Panc1 (cell line): ENCODE measurements at places on chromosomes 4 and X. TPM values are rescaled to one million over a fixed set of nuclear protein-coding genes. Genes with fewer than 3 reads are reported as not detected.

SNCA gene
- total RNA-seq = 6.0 TPM

MAD2L1 gene
- total RNA-seq = 43.7 TPM

C4orf51 gene
- total RNA-seq = not detected

TRIM75 gene
- total RNA-seq = not detected

MID2 gene
- total RNA-seq = 24.7 TPM

COL25A1 gene
- total RNA-seq = not detected

TLR10 gene
- total RNA-seq = 0.05 TPM

CT55 gene
- not detected for total RNA-seq

XPNPEP2 gene
- not detected for total RNA-seq

FRG2 gene
- total RNA-seq = not detected

GRCh38 chr4:72314869-72315268 is 254.2 kb downstream of the ADAMTS3 start:
- no peak for DNase-seq

DNA sequence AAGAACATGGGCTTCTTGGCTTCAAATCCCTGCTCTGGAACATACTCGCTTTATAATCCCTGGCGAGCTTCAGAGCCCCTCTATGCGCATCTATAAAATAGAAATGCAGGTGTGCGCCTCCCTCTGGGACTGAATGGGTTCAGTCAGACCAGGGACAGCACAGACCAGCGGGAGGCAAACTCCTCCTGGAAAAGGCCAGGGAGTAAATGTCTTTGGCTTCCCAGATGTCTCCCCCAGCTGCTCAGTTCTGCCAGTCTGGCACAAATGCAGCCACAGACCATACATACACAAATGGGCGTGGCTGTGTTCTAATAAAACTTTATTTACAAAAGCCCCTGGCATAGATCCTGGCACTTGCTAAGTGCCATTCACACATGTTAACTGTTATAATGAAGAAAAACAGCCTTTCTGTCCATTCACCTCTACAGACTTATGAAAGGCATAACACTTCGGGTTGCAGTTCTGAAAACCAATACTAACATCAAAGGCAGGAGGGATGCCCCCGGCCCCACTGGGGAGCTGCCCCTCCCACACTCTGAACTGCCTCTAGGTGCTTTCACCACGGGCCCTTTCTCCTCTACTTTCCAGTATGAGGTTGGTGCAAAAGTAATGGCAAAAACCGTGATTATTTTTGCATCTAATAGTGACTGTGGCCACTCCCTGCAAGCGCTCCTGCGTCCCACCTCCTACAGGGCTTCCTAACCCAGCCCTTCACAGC is 4.6 kb downstream of the JAKMIP1 start:
- no peak for DNase-seq

DNA sequence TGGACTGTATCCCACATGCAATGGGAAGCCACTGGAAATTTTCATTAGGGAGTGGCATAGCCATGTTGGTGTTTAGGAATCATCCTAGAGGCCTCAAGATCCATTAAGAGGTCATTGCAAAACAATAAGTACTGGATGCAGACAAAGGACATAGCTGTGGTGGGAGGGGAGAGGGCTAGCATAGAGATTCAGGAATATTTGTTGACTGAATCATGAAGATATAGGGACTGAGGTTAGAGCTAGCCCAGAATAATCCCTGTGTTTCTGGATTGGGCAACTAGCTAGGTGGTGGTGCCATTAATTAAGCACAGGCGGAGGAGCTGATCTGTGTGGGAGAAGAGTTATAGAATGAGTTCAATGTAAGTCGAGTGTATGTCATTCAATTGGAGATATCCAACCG is 135.0 kb downstream of the RAB28 start:
- no peak for DNase-seq

DNA sequence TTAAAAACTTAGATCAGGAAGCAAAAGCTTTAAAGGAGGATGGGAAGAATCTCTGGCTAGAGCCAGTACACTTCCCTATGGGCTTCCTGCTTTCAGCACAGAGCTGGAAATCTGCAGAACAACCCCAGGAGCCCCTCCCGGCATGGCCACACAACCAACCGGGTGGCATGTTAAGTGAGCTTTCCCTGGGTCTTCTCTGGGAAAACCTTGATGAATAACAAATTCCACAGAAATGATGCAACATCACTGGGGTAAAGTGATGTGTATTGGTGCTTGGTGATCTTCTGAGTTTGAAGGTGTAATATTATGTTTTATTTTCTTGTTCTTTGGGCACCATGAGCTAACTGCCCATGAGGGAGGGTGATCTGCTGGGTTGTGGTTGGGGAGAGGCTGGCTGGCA is 22.1 kb downstream of the NHS start:
- DNase-seq = no peak

- DNase-seq = no peak
These were observed 272.0 kb upstream of the HAND2 start for GRCh38 chr4:173801876-173802661.

DNA sequence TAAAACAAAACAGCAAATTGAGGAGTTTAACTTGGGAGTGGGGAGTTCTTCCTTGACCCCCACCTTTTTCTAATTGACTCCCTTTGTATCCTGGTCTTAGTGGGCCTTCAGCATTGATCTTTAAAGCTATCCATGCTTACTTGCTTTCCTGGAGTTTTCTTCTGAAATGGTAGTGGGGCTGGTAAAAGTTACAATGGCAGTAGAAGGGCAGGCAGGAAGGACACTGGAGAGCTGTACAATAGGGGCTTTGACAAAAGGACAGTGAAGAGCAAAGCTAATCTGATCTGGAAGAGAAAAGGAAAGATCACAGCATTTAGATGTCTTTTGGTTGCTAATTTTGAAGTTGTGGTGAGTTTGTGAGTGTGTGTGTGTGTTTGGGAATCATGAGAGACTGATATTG is 111.5 kb downstream of the MID1 start:
- no peak for DNase-seq

- no peak for DNase-seq
These were observed 243.8 kb upstream of the JADE1 start for GRCh38 chr4:128565565-128566186.

GRCh38 chr4:113327494-113327893 is 278.0 kb downstream of the ANK2 start:
- no peak for DNase-seq

DNA sequence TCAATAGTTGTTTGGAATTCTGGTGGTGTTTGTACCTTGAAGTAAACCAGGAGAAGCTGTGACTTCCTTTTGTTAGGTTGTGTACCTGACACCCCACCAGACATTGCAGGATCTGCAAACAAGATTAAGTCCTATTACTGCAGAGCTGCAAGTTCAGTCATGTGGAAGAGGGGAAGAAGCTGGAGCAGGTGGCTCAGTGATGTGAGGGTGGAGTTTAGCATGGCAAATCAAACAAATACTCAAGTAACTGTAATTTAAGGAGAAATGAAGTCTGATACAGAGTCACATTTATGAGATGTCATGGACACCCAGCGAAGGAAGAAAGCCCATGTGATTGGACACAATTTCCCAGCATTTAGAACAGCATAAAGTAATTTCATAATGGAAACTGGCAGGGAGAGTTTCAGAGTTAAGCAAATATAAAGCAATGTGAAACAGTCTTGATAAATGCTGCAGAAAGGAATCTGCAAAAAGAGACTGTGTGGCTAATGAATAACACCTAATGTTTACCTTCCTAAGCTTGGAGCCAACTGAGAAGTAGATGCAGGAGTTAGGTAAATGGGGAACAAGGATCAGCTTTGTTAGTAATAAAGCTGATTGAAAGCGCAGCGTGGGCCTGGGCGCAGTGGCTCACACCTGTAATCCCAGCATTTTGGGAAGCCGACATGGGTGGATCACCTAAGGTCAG is 249.1 kb downstream of the GBA3 start:
- no peak for DNase-seq

GRCh38 chrX:118189000-118189399 is 72.4 kb upstream of the KLHL13 start:
- DNase-seq = no peak

DNA sequence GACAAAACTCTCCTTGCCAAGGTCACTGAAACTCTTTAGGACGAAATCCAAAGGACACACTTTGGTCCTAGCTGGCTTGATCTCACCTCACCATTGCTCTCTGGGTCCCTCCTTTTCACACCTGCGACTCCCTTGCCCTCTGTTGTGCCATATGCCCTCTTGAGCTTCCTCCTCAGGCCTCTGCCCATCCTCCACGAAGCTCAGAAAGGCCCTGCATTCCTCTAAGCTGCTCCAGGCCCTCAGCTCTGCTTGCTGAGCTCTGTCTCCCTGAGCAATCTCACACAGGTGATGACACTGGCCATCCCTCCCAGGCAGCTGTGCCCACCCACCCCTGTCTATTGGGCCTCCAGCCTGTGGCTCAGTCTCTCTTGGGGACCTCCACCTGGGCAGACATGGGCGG is 10.1 kb upstream of the AFAP1 start:
- no peak for DNase-seq

- DNase-seq = no peak
These were observed 19.6 kb upstream of the IQCM start for GRCh38 chr4:149835280-149835679.

DNA sequence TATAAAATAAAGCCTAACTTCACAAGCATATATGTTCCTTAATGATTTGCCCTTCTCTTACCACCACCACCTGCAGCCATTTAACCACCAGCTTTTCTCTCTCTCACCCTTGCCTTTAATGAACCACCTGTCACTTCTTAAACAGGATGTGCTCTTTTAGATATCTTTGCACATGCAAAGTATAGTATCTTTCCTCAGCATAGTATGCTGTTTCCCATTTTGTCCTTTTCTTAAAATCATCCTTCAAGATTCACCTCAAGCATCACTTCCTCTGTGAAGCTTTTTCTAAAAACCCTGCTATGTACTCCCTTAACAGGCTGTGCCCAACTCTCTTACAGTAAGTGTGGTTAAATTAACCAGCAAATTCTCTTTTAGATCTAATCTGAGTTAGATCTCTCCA is 8.2 kb upstream of the CNOT6L start:
- no peak for DNase-seq

GRCh38 chrX:103734125-103734760 is 23.5 kb downstream of the TMEM31 start:
- DNase-seq = no peak

- no peak for DNase-seq
These were observed 16.7 kb downstream of the GPRIN3 start for GRCh38 chr4:89290727-89291516.

DNA sequence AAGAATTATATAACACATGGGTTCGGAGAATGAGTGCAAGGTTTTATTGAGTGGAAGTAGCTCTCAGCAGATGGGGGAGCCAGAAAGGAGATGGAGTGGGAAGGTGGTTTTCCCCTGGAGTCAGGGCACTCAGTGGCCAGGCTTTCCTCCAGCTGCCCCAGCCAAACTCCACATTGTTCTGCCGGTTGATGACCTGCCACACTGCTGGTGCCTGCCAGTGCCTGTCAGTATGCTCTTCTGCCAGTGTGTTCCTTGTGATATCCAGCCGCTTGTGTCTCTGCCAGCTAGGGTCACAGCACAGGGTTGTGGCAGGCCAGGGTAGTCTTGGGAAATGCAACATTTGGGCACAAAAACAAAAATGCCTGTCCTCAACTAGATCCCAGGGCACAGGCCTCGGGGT is 604.8 kb upstream of the TECRL start:
- no peak for DNase-seq

DNA sequence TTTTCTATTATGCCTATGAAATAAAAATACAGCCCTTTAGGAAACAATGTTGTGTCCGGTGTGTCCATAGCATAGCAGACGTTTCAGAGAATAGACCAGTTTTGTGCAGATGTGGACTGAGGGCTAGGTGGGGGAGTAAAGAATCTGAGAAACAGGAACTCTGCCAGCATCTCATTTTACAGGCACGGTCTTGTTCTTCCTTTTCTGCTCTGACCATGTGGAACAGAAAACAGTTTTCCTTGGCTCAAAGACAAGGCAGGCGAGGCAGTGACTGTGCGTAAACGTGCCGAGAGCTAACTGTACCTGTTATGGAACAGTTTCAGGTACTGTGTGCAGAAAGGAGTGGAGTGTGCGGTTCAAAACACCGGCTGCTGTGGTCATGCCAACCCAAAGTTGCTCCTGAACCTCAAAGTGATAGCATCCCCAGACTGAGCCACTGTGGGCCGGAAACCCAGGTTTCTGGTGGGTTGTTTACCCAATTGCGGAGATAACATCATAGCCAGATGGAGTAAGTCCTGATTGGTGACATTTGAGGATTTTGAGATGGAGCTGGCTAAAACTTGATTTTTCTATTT is 20.2 kb downstream of the CNGA2 start:
- DNase-seq = no peak

GRCh38 chr4:75845992-75846391 is 56.3 kb downstream of the PPEF2 start:
- no peak for DNase-seq
